ENCODE measurements at places on chromosomes 7 and 10.
A peak's percentile ranks its signal among the peaks of the same experiment; 100 is the strongest.

- no peaks in the 10 kb centered on the region for H3K36me3 ChIP-seq
- H3K27me3 ChIP-seq, result peaks cover 3% of the 10 kb centered on the region
- no peak overlapping the region for H3K4me3 ChIP-seq
- H3K27ac ChIP-seq, result no peak overlapping the region
These were observed 6.0 kb upstream of the TRPV6 start for GRCh38 chr7:142891490-142892082.

DNA sequence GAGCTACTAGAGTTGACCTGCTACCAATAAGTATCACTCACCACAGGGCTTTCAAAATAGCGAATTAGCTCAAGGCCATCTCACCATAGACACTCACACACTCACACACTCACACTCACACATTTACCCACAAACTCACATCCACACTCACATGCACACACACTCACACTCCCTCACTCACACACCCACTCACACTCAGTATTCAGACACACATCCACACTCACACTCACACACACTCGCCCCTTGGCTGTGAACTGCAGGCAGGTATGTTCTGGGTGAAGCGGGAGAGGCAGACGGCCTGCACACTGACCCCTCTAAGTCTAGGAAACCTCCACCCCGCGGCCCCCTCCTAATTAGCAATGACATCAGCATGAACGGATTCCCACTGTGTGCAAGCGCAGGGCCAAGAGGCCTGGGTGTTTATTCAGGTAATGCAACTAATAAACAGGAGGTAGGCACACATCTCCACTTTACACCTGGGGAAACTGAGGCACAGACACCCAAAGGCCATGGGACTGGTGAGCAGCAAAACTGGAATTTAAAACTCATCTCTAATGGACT is 94.6 kb downstream of the ADARB2 start:
- no peak overlapping the region for H3K27ac ChIP-seq
- H3K27me3 ChIP-seq, result no peaks in the 10 kb centered on the region

DNA sequence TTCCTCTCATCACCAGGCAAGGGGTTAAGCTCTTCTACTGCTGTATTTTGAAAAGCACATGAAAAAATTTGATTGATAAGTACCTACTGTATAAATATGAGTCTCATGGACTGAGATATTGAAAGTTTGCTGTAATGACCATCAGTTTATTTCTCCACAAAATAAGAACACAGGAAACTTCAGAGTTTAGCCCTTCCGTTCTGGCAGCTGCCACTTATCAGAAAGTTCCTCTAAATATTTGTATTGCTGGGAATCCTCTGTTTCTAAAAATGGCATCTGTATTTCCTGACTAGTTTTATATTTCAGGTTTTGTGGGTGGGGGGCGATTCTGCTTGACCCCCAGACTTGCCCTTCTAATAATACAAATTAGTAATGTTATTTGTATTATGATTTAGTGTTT is 92.0 kb downstream of the LYZL2 start:
- no peak overlapping the region for H3K27ac ChIP-seq
- no peak for DNase-seq
- no peaks in the 10 kb centered on the region for H3K27me3 ChIP-seq
- H3K4me1 ChIP-seq, result no peaks in the 10 kb centered on the region
- H3K36me3 ChIP-seq, result no peaks in the 10 kb centered on the region
- H3K4me3 ChIP-seq, result no peak overlapping the region

DNA sequence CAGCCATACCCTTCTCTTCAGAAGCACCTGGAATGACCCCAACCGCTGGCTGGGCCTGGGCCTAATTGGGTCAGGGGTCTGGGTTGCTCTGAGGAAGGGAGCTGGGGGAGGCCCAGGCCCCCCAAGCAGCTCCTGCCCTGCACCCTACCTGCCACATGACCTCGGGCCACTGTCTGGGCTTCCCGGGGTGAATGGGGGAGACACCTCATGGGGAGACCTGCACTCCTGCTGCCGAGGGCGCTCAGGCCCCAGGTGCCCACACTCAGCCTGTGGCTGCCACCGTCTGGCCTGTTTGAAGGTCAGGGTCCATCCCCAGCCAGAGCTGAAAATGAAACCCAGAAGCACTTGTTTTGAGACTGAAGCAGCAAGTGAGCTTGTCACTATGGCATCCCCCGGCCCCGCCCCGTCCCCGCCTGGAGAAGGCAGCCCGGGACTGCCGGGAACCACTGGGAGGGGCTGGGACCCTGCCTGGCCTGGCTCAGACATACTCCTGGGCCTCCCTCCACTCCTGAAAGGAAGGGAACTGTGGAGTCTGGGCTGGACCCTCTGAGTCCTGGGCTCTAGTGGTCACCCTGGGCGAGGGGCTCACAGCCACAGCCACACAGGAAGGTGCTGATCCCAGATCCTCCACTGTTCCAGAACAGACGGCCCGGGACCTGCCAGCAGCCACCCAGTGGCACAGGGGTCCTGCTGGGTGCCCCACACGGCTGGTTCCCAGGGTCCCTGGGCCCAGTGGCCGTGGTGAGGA is 7.4 kb upstream of the MICALL2 start:
- H3K4me1 ChIP-seq, result peaks cover 6% of the 10 kb centered on the region
- no peak for DNase-seq

GRCh38 chr7:135389971-135390370 is 119.9 kb downstream of the CNOT4 start:
- H3K4me1 ChIP-seq, result no peaks in the 10 kb centered on the region
- no peak overlapping the region for H3K27ac ChIP-seq
- no peak for DNase-seq

DNA sequence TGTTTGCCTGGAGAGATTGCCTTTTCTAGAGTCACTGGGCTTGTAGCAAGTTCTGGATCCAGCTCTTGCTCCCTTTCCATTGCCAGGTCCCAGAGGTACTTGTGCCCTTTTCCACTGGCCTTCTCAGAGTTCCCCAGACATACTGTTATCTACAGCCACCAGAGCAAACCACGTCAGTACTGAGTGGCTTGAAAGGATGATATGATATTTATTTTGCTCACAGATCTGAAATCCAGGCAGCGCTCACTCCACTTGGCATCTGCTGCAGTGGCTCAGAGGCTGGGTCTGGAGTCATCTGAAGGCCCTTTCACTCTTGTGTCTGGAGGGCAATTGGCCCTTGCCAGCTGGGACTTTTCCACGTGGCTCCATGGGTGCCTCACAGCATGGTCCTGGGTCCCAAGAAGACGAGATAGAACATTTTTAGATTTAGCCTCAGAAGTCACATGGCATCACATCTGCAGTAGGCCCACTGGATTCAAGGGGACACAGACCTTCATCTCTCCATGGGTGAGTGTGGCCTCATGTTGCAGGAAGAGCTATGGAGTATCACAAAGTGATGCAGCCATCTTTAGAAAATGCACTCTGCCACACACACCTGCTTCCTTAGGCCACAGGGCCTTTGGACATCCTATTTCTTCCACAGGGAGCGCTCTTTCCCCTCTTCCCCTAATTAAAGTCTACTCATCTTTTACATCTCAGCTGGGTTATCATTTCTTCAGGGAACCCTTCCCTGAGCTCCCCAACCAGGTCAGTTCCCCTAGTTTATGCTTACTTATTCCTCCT is 22.9 kb upstream of the TCF7L2 start:
- H3K4me1 ChIP-seq, result peaks cover 7% of the 10 kb centered on the region
- no peaks in the 10 kb centered on the region for H3K36me3 ChIP-seq
- no peak overlapping the region for H3K4me3 ChIP-seq
- no peak for DNase-seq
- no peaks in the 10 kb centered on the region for H3K27me3 ChIP-seq

- peaks cover 12% of the 10 kb centered on the region for H3K4me1 ChIP-seq
- peak; percentile 82 for DNase-seq
- no peaks in the 10 kb centered on the region for H3K36me3 ChIP-seq
- H3K27ac ChIP-seq, result no peak overlapping the region
- H3K27me3 ChIP-seq, result no peaks in the 10 kb centered on the region
These were observed 21.0 kb upstream of the GNA12 start for GRCh38 chr7:2864999-2865670.

DNA sequence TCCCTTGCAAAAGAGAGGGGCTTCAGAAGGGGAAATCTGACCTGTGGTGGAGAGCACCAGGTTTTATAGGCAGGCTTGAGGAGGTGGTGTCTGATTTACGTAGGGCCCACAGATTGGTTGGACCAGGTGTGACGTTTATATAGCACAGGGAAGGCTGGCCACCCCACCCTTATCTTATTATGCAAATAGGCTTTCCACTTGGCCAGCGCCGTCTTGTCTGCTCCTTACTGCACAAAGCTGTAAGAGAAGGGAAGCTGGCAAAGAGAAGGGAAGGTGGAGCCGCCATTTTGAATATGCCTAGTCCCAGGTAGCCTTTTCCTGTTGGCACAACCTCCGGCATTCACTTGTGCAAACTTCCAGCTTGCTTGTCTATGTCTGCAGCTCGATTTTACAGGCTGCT is 221.4 kb downstream of the GATA3 start:
- no peak overlapping the region for H3K27ac ChIP-seq
- no peaks in the 10 kb centered on the region for H3K36me3 ChIP-seq
- H3K4me1 ChIP-seq, result no peaks in the 10 kb centered on the region
- H3K27me3 ChIP-seq, result no peaks in the 10 kb centered on the region
- no peak overlapping the region for H3K4me3 ChIP-seq

GRCh38 chr7:105649727-105650381 is 68.6 kb upstream of the EFCAB10 start:
- H3K27ac ChIP-seq, result no peak overlapping the region
- H3K27me3 ChIP-seq, result no peaks in the 10 kb centered on the region
- DNase-seq, result no peak
- peaks cover 21% of the 10 kb centered on the region for H3K4me1 ChIP-seq

DNA sequence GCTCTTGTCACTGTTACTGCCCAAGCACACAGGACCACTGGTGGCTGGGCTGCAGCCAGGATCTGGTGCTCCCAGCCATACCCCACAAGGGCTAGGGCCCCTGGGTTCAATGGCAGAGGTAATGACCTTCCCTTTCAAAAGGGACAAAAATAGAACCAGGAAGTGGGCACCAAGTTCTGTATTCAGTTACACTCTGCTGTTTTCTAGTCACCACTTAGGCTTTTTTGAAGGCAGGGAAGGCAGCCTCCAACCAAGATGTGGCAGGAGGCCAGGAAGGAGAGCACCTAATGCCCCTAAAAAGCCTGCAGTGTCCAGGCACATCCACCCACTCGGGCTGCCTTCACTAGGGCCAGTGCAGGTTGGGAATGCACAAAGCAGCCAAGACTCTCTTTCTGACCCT is 47.8 kb downstream of the NOD1 start:
- H3K4me3 ChIP-seq, result no peak overlapping the region
- no peak for DNase-seq
- no peak overlapping the region for H3K27ac ChIP-seq
- no peaks in the 10 kb centered on the region for H3K4me1 ChIP-seq

GRCh38 chr10:78696791-78697395 is 371.9 kb upstream of the ZMIZ1 start:
- H3K36me3 ChIP-seq, result no peaks in the 10 kb centered on the region
- peaks cover 4% of the 10 kb centered on the region for H3K4me1 ChIP-seq
- no peak overlapping the region for H3K4me3 ChIP-seq
- no peaks in the 10 kb centered on the region for H3K27me3 ChIP-seq
- no peak for DNase-seq

- H3K27ac ChIP-seq, result no peak overlapping the region
- H3K36me3 ChIP-seq, result no peaks in the 10 kb centered on the region
- no peaks in the 10 kb centered on the region for H3K27me3 ChIP-seq
- peaks cover 23% of the 10 kb centered on the region for H3K4me1 ChIP-seq
- no peak for DNase-seq
These were observed 95.3 kb downstream of the PIP4K2A start for GRCh38 chr10:22619101-22619500.

DNA sequence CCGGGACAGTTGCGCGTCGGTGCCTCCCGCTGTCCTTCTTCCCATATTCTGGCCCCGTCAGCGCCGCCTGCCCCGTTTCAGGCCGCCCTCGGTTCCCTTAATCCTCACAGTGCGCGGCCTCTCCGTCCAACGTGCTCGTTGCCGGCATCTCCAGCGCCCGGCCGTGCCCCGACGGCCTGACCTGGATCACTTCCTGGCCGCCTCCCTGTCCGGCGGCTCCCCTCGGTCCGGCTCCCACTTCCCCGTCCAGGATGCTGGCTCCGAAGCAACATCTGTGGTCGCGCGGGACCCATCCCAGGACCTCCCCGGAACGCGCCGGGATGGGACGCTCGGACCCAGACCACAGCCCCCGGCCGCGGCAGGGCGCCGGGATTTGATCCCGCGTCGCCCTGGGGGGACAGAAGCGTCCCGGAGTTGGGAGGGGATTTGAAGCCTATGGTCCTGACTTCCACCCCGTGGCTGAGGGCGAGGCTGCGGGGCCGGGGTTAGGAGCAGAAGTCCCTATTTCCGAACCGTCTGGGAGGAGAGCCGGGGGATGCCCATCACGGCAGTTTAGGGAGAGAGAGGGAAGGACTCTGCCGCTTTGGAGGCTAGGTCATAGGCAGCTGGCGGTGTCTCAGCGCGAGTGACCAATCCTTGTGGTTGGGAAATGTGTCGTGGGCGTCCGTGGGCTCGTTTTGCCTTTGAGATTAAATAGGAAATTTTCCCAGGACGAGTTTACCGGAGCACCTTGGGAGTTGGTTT is 53.8 kb downstream of the KCTD7 start:
- peak overlapping the region; percentile 98 for H3K4me3 ChIP-seq
- peaks cover 9% of the 10 kb centered on the region for H3K36me3 ChIP-seq

GRCh38 chr10:260819-261429 is 125.7 kb downstream of the ZMYND11 start:
- H3K27ac ChIP-seq, result no peak overlapping the region
- H3K27me3 ChIP-seq, result no peaks in the 10 kb centered on the region
- no peak overlapping the region for H3K4me3 ChIP-seq
- H3K4me1 ChIP-seq, result no peaks in the 10 kb centered on the region

DNA sequence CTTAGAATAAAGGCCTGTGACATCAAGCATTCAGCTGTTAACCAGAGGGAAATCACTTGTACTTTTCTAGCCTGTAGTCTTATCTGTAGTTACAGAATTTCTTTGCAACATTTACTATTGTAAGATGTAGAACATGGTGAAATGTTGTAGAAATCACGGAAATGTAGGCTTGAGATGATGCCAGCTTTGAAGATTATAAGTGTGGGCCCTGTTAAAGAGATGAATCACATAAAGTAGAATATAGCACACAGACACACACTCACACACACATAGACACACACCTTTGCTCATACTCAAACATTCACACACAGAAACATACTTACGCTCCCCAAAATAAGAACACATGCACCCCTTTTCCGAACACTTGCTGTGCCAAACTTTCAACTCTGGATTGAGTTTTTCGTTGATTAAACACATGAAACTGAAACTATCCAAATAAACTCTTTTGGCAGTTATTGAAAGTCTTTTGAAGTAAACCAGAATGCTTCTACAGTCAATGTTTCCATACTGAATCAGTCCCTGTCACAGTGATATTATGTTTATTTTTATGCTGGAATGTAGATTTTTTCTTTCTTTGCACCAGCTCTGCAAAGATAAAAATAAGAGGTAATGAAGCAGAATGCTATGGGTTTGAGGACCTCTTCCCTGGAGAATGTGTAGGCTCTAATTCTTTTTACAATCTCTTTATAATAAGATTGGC is 230.3 kb upstream of the MEOX2 start:
- no peaks in the 10 kb centered on the region for H3K4me1 ChIP-seq
- H3K27ac ChIP-seq, result no peak overlapping the region
- H3K27me3 ChIP-seq, result no peaks in the 10 kb centered on the region
- no peak overlapping the region for H3K4me3 ChIP-seq

GRCh38 chr7:875051-875450 is 1.3 kb upstream of the GET4 start:
- no peak overlapping the region for H3K4me3 ChIP-seq
- no peak for DNase-seq
- no peaks in the 10 kb centered on the region for H3K27me3 ChIP-seq
- H3K27ac ChIP-seq, result peak overlapping the region; percentile 47
- H3K36me3 ChIP-seq, result peaks cover 17% of the 10 kb centered on the region

- H3K4me3 ChIP-seq, result no peak overlapping the region
- H3K36me3 ChIP-seq, result no peaks in the 10 kb centered on the region
- H3K27me3 ChIP-seq, result peaks cover 2% of the 10 kb centered on the region
- DNase-seq, result no peak
These were observed 260.9 kb downstream of the AHR start for GRCh38 chr7:17559388-17559787.

Measured in neuronal stem cell (in vitro differentiated cells).